ENCODE measurements at places on chromosomes 16 and 17. TPM values are rescaled to one million over a fixed set of nuclear protein-coding genes. Genes with fewer than 3 reads are reported as not detected.

Gene TCAP
- 1.5 TPM for total RNA-seq

DNA sequence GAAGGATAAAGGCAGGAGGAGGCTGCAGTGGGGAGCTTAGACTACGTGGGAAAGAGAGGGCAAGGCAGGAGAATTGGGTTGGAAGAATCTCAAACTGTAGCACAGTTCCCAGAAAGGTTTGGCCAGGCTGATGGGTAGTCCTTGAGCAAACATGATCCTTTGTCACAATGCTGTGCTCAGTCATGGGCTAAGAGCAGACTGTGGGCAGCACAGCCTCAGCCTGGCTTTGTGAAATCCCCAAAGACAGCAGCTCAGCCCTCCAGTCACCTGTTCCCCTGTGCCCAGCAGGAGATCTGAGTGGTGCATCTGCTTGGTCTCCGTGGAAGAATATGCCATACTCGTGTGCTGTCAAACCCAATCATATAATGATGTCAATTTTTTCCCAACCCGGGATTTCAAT, 10.6 kb upstream of the ENGASE start:
- no peak overlapping the region for H3K4me3 ChIP-seq
- H3K36me3 ChIP-seq, result no peaks in the 10 kb centered on the region
- no peak overlapping the region for H3K27ac ChIP-seq

DNA sequence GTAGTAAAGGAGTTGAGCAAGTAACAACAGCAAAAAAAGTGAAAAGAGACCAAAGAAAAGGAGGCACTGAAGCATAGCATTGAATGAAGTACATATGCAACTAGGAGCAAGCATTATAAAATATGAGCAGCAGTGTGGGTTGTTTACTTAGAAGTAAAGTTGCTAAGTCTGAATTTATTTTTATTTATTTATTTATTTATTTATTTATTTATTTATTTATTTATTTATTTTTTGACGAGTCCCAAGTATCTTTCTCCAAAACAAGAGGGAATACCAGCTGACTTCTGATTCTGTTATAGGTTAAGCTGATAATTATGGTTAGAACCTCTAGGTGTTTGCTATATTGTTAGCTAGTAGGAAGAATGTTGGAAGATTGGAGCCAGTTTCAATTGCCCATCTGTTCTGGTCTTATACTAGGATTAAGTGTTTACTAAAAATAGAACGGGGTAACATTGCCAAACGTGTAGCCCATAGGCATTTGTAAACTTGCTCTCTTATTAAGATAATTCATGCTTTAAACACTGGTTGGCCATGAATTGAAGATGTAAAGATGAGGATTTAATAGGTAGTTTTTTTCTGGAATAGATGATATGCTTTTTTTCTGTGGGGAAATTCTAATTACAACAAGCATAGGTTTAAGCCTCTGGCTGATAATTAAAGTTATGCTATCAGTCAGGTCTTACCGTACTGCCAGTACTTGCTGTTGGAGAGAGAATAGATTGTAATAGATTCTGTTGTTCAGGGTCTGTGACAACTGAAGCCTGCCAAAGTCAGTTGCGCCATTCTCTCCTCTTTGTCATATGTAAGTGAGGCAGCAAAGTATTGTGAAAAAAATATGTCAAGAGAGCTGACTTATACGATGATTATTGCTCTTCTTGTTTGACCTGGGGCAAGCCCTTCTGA, 66.7 kb downstream of the PPM1E start:
- H3K36me3 ChIP-seq, result no peaks in the 10 kb centered on the region
- H3K27ac ChIP-seq, result no peak overlapping the region

DNA sequence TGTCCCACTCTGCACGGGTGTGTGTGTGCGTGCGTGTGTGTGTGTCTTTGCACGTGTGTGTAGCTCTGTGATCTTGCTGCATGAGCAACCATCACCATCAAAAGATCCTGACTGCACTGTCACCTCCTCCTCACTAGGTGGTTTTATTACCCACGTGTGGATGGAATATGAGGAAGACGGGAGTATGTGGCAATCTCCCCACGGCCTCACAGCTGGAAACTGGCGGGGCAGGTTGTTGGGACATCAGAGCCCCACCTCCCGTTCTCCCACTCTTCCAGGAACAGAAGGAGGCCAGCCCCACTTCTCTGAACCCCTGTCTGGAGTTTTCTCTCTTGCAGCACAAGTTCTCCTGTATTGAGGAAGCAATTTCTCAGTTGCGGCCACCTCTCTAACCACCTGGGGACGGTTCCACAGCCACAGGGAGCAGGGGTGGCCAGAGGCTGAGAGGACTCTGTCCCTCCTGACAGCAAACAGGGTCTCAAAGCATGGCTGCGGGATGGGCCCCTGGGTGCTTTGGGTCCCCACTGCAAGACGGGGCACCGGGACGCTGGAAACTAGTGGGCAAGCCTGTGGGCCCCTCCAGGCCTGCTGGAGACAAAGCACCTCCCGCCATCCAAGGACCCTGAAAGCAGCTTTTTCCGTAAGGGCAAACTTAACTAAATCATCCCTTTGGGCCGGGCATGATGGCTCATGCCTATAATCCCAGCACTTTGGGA, 27.9 kb upstream of the ATP2C2 start:
- H3K4me1 ChIP-seq, result no peaks in the 10 kb centered on the region
- no peak for DNase-seq
- H3K4me3 ChIP-seq, result no peak overlapping the region
- H3K27me3 ChIP-seq, result peaks cover 5% of the 10 kb centered on the region

- peaks cover 47% of the 10 kb centered on the region for H3K27me3 ChIP-seq
- peaks cover 14% of the 10 kb centered on the region for H3K4me1 ChIP-seq
- H3K27ac ChIP-seq, result no peak overlapping the region
These were observed 24.5 kb upstream of the TEKT1 start for GRCh38 chr17:6856051-6856450.

Gene C16orf46
- total RNA-seq, result not detected

DNA sequence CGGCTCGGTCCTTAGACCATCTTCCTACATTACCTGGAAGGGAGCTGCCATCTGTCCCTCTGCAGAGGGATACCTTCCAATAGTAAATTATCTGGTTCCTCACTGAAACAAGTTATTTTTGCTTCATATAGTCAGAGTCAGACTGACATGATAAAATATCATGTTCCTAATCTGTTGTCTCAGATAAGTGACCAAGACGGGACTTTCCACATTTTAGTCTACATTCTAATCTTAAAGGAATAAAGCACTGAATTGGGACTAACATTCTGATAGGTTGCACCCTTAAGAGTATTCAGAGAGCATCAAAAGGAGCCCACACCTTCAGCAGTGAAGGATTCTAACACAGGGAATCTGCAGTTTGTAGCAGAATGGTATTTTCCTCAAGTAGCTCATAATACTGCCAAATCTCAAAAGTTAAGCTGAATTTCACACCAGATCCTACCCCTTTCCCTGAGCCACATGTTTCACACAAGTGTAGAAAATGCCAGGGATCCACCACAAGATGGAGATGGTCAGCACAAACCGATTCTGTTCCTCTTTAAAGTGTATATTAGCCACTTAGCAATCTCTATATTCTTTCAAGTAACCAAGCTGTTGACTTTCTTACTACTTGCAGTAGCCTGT, 13.4 kb downstream of the GINS2 start:
- DNase-seq, result no peak
- H3K4me1 ChIP-seq, result peaks cover 9% of the 10 kb centered on the region
- H3K27ac ChIP-seq, result peak overlapping the region; percentile 69
- H3K4me3 ChIP-seq, result no peak overlapping the region

GRCh38 chr17:71870546-71870862, 250.3 kb upstream of the SOX9 start:
- no peaks in the 10 kb centered on the region for H3K4me1 ChIP-seq
- no peak for DNase-seq
- no peaks in the 10 kb centered on the region for H3K36me3 ChIP-seq
- H3K4me3 ChIP-seq, result no peak overlapping the region
- H3K27me3 ChIP-seq, result no peaks in the 10 kb centered on the region
- no peak overlapping the region for H3K27ac ChIP-seq

DNA sequence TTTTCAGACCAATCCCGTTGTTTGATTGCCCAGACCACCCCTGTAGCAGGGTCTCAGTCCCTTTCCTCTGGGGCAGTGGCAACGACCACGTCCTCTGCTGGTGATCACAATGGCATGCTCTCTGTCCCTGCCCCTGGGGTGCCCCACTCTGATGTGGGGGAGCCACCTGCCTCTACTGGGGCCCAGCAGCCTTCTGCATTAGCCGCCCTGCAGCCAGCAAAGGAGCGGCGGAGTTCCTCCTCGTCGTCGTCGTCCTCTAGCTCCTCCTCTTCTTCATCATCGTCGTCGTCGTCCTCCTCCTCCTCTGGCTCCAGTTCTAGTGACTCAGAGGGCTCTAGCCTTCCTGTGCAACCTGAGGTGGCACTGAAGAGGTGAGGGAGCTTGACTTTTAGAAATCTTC, 9.2 kb downstream of the ELOB start:
- H3K27me3 ChIP-seq, result no peaks in the 10 kb centered on the region
- no peak for DNase-seq
- peak overlapping the region; percentile 58 for H3K4me3 ChIP-seq
- H3K27ac ChIP-seq, result peak overlapping the region; percentile 89

DNA sequence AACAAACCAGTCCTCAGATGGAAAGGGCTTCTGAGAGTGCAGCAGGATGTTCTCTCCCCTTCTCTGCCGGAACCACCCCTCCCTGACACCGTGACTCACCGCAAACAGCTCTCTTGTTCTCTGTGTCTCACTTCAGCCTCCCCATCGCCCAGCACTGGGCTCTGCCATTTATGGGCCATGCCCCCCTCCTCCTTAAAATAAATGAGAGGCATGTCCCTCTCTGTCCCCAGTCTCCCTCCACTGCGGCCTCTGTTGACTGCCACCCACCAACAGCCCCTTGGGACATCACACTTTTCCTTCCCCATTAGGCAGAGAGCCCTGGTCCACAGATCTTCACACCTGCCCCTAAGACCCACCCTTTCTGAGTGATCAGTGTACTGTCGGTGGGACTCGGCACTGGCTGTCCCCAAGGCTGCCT, 6.3 kb downstream of the CCDC102A start:
- peak; percentile 48 for DNase-seq
- H3K4me3 ChIP-seq, result peak overlapping the region; percentile 90
- peaks cover 52% of the 10 kb centered on the region for H3K4me1 ChIP-seq

DNA sequence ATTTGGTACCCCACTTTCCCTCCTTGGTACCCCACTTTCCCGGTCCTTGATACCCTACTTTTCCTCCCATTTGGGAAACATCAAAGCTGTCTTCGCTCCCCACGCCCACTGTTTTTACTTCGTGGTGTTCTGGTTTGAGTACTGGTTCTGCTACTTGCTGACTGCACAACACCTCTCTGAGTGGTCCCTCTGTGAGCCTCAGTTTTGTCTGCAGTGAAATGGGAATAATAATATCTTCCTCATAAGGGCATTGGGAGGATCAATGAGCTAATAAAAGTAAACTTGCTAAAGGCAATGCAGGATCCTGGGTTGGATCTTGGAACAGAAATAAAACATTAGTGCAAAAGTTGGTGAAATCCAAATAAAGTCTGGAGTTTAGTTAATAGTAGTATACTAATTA, 70.0 kb upstream of the CLEC18A start:
- DNase-seq, result no peak
- no peak overlapping the region for H3K4me3 ChIP-seq
- no peak overlapping the region for H3K27ac ChIP-seq
- H3K36me3 ChIP-seq, result peaks cover 8% of the 10 kb centered on the region

- peak overlapping the region; percentile 69 for H3K4me3 ChIP-seq
- peaks cover 6% of the 10 kb centered on the region for H3K4me1 ChIP-seq
- no peak for DNase-seq
- H3K27ac ChIP-seq, result no peak overlapping the region
These were observed 190.4 kb downstream of the USP22 start for GRCh38 chr17:20852239-20852989.

- no peak overlapping the region for H3K27ac ChIP-seq
- DNase-seq, result no peak
- no peaks in the 10 kb centered on the region for H3K4me1 ChIP-seq
These were observed 7.6 kb downstream of the PDILT start for GRCh38 chr16:20396846-20397467.

GRCh38 chr16:11264155-11264832, 4.8 kb downstream of the TNP2 start:
- no peaks in the 10 kb centered on the region for H3K27me3 ChIP-seq
- H3K27ac ChIP-seq, result peak overlapping the region; percentile 89
- H3K4me1 ChIP-seq, result peaks cover 26% of the 10 kb centered on the region
- H3K36me3 ChIP-seq, result peaks cover 2% of the 10 kb centered on the region
- DNase-seq, result no peak
- no peak overlapping the region for H3K4me3 ChIP-seq

Data from T-helper 17 cell (primary cell).